ENCODE measurements at places on chromosomes 2 and 18.

GRCh38 chr2:235914756-235915155 is 253.4 kb downstream of the GBX2 start:
- no peak for DNase-seq

GRCh38 chr18:28075501-28075900 is 101.4 kb downstream of the CDH2 start:
- DNase-seq, result no peak

DNA sequence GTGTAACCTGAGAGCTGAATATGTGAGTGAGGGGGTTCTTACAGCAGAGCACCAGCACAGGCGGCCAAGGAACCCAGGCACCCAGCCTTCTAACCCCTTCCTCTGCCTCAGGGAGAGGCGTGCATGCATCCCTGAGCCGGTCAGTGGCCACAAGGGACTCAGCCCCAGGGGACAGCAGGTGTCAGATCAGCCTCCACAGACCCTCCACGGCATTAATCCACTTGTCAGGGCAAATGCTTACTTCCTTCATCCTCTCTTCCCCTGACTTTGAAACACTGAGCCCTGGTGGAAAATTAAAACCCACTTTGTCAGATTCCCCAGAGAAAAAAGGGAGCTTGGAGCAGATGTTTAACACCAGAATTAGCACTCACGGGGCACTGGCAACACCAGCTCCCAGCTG is 60.5 kb upstream of the SMAD2 start:
- DNase-seq, result no peak

- no peak for DNase-seq
Measured at GRCh38 chr2:223626716-223627115, 24.6 kb upstream of the SCG2 start.

DNA sequence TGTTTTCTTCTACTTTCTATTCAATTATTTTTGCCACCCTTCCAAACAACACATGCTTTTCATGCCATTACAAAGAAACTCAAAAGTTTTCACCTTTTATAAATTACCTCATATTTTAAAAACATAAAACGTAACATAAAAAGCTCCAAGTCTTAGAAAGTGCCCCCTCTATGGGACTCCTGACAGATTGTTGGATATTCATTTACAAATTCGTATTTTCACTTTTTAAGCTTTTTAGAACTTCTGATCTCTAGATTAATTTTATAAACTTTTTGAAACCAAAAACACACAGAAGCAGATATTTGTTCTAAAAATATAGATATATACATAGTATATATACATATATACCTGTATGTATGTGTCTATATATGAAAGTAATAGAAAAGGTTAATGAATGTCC is 1.5 kb downstream of the COL5A2 start:
- DNase-seq, result no peak

Data from NCI-H1436 treated with DMSO at 0.1 percent for 48 hours (cell line).